ENCODE measurements at places on chromosomes 12 and 14.
A peak's percentile ranks its signal among the peaks of the same experiment; 100 is the strongest.

DNA sequence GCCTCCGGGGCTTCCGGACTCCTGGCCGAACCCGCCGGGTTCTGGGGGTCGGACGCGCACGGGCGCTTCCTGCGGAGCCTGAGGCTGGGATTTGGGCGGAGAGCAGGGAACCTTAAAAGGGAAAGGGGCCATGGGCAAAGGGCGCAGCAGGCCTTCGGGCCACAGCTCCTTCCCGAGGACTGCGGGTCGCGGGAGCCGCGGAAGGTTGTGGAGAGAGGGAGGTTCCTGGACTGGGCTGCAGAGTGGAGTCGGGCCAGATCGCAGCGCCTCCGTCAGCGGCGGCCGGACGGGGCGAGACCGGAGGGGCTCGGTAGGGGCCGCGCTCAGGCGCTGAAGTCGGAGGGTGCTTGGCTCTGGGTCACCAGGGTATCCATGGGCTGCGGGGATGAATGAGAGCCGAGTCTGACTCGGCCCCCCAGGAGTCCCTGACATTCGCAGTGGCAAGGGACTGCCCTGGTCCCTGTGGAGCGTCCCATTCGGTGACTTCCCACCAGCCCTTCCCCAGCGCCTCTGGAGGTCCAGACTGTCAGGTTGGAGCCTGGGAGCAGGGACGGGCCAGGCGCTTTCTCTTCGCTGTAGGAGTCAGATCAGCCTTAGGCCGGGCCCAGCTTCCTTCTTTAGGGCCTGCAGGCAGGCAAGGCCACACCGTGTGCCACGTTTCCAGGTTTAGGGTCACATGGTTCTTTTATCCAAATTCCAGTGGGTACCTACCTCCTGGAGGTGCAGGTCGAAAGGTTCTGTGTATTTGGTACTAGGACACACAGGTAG is 938 bp upstream of the SLC25A29 start:
- DNase-seq: no peak

- no peak for DNase-seq
Observed at GRCh38 chr14:65206448-65207096, 104.3 kb upstream of the MAX start.

- no peak for DNase-seq
Observed at GRCh38 chr14:33449268-33449667, 501.6 kb downstream of the EGLN3 start.

- DNase-seq: no peak
Observed at GRCh38 chr14:54465654-54466053, 23.1 kb downstream of the GMFB start.

GRCh38 chr12:31772685-31773222 is 43.9 kb upstream of the AMN1 start:
- no peak for DNase-seq

DNA sequence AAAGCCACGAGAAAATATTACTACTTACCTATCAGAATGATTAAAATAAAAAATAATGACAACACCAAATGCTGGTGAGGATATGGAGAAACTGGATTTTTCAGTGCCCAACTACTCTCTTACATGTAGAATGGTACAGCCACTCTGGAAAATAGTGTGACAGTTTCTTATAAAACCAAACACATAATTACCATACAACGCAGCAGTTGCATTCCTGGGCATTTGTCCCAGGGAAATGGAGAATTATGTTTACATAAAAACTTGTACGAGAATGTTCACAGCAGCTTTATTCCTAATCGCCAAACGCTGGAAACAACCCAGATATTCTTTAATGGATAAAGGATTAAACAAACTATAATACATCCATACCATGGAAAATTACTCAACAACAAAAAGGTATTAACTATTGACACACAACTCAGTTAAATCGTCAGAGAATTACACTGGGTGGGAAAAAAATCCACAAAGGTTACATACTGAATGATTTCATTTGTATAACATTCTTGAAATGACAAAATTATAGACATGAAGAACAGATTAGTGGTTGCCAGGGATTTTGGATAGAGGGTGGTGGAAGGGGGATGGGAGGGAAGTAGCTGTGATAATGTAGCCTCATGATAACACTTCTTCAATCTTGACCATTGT is 35.4 kb downstream of the TAOK3 start:
- DNase-seq: no peak

- DNase-seq: no peak
Observed at GRCh38 chr12:105477873-105478272, 147.4 kb downstream of the C12orf75 start.

GRCh38 chr12:129193263-129193871 is 340.1 kb downstream of the GLT1D1 start:
- no peak for DNase-seq

DNA sequence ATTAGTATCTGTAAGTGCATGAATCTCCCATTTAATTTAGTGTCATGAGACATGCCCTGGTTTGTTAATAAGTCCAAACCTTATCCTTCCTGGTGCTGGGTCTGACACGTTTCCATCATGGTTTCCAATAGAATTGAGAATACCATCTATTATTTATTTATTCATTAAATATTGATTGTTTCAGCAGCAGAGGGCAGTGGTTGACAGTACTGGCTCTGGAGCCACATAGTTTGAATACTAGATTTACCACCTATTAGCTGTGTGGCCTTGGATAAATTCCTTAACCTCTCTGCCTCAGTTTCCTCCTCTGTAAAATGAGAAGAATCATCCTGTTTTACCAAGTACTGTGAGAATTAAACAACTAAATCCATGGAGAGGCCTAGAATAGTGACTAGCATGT is 941 bp upstream of the STAB2 start:
- no peak for DNase-seq

- peak; percentile 23 for DNase-seq
Observed at GRCh38 chr14:89303456-89304435, 113.3 kb downstream of the FOXN3 start.

GRCh38 chr14:73723797-73724661 is 9.8 kb upstream of the PNMA1 start:
- peak; percentile 80 for DNase-seq

DNA sequence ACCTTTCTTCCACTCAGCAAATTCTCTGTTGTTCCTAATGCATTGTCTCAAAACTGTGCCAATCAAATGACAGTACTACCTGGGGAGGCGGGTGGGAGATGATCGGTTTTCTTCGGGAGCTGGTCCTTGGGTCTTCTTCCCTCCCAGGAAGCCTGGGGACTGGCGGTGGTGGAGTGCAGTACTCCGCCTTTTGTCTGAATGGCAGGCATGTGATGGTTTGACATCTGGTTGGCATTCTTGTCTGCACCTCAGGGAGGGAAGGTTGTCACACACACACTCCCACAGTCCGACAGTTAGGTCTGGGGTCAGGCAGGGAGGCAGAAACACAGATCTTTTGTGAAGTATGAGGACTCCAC is 114.8 kb downstream of the SNAPC1 start:
- DNase-seq: no peak

- no peak for DNase-seq
Observed at GRCh38 chr12:40672741-40673271, 19.4 kb upstream of the CNTN1 start.

DNA sequence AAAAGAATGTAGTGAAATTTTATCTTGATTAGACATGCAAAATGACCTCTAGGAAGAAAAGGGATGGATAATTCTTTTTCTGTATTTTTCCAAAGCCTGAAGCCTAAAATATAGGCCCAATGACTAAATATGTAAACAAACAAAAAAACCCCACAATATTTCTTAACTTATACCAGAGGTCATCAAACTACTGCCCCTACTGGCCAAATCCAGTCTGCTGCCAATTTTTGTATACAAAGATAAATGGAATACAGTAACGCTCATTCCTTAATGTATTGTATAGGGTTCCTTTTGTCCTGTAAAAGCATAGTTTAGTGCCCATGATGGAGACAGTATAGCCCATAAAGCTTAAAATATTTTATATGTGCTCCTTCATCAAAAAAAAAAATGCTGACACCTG is 145.7 kb upstream of the ALG10 start:
- peak; percentile 2 for DNase-seq

DNA sequence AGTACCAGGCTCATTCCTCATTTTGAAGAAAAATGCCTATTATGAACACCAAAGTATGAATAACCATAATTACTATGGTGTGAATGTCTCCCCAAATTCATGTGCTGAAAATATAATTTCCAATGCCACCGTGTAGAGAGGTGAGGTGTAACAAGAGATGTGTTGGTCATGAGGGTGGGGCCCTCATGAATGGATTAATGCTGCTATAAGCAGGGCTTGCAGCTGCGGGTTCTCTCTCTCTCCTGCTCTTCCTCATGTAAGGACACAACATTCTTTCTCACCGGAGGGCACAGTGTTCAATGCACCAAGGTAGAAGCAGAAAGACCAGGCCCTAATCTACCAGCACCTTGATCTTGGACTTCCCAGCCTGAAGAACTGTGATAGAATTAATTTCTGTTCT is 70.0 kb downstream of the TMTC1 start:
- no peak for DNase-seq

- DNase-seq: no peak
Observed at GRCh38 chr12:104866291-104866690, 91.8 kb downstream of the SLC41A2 start.

DNA sequence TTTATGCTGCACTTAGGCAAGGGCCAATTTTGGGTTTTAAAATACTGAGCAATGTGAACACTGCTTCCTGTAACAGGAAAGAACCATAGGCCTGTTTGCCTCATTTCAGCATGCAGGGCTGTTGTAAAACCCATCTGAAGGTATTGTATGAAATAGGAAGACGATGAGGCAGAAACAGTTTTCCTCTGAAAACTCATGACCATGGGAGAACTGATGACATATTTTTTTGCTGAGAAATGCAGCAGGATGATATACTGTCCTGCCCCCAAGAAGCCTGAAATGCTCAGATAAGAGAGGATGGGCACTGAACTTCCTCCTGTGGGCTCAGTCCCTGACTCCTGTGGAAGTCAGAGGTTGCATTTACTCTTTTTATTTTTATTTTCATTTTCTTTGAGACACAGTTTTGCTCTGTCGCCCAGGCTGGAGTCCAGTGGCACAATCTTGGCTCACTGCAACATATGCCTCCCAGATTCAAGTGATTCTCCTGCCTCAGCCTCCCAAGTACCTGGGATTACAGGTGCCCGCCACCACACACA is 17.4 kb downstream of the PYGL start:
- DNase-seq: no peak

GRCh38 chr14:95346266-95346665 is 26.6 kb upstream of the CLMN start:
- no peak for DNase-seq

GRCh38 chr12:110656071-110656655 is 32.8 kb downstream of the HVCN1 start:
- DNase-seq: no peak

DNA sequence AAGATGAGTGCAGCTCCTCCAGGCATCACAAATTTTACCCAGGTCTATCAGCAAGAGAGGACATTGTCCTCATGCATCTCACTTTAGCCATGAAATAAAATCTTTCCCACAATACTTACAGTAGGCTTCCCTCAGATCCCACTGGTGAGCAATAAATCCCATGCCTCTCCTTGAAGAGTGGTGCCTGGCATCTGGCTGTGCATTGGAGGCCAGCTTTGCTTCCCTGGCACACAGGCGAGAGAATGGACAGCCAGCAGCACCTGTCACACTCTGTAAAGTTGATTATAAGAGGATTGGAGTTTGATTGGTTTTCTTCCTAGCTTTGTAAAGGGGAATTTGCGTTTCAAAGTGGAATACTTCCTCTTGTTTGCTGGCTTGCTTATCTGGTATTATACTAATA is 1153.9 kb downstream of the AACS start:
- DNase-seq: no peak

DNA sequence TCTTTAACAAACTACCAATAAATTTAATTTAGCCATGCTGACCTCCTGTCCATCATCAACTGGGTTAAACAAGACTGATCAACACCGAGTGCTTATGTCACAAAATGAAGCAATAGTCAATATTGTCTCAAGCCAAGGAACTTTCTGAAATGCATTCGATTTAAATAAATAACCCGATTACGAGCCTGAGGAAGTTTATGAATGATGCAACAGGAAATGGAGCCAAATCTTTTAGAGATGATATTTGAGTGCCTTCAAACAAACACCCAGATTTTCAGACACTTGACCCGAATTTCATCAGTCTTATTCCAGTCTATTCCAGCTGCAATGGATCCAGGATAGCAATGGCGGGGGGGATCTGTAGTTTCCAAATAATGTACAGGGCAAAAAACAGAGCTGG is 27.9 kb downstream of the FAR2 start:
- no peak for DNase-seq

- no peak for DNase-seq
Observed at GRCh38 chr12:53464685-53465418, 12.9 kb downstream of the PCBP2 start.

GRCh38 chr14:60169722-60170121 is 4.5 kb upstream of the DHRS7 start:
- DNase-seq: no peak

DNA sequence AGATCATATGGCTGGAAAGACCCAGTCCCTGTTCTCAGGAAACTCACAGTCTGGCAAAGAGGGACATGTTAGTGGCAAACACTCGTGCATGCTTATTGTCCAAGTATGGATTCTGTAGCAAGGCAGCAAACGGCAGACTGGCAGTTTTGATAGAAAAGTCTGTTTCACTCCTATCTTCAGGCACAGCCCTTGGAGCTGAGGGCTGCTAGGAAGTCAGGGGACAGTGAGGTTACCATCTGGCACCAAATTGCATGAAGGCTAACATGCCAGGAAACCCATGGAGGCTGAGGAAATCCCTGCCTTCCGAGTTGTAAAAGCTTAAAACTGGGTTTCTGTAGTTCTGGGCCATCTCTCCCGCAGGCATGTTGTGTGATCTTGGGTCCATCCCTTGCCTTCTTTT is 32.9 kb downstream of the CALM1 start:
- DNase-seq: no peak

DNA sequence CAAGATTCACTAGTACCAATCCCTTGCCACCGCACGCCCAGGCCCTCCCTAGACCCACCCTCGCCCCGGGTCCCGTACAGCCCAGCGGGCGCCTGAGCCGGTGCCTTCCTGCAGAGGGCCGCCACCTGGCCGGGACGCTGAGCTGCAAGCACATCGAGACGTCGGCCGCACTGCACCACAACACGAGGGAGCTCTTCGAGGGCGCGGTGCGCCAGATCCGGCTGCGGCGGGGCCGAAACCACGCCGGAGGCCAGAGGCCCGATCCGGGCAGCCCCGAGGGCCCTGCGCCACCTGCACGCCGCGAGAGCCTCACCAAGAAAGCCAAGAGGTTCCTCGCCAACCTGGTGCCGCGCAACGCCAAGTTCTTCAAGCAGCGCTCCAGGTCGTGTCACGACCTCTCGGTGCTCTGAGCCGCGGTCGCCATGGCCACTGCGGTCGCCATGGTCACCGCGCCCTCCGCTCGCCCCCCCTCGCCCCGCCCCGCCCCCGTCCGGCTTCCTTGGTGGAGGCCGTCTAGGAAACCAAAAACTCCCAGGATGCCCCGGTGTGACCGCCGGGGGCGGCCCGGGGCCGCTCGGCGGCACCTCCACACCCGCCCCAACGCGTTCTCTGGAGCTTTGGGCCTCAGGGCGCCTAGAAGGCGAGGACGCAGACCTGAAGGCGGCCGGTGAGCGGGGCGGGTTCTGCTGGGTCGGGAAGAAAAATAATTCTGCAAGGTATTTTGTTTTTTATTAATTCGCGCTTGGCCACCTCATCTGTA is 3.7 kb downstream of the REM2 start:
- DNase-seq: peak; percentile 46
